NCI-H524 (cell line): ENCODE measurements at places on chromosomes 2 and 18.

DNA sequence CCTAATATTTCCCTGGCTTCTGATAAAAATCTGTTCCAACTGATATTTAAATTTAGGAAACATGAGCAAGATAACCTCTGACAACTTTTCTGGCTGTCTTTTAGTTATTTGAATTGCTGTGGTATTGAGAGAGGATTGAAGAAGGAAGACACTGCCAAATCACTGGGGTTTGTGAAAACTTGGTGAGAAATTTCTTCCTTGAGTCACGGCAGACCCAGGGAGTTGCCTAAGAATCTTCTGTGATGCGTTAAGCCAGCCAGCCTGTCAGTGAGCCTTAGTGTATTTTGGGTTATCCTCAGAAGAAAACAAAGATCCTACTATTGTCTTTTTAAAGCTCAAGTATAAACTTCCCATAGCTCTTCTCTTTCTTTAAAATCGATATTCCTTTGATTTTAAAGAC is 17.5 kb upstream of the DOK6 start:
- DNase-seq: no peak

GRCh38 chr2:78979380-78980151 is 45.9 kb upstream of the REG3G start:
- peak; percentile 17 for DNase-seq

GRCh38 chr2:148282201-148282600 is 261.3 kb downstream of the MBD5 start:
- no peak for DNase-seq

- peak; percentile 80 for DNase-seq
Observed at GRCh38 chr2:109660046-109660860, 46.1 kb downstream of the SOWAHC start.

DNA sequence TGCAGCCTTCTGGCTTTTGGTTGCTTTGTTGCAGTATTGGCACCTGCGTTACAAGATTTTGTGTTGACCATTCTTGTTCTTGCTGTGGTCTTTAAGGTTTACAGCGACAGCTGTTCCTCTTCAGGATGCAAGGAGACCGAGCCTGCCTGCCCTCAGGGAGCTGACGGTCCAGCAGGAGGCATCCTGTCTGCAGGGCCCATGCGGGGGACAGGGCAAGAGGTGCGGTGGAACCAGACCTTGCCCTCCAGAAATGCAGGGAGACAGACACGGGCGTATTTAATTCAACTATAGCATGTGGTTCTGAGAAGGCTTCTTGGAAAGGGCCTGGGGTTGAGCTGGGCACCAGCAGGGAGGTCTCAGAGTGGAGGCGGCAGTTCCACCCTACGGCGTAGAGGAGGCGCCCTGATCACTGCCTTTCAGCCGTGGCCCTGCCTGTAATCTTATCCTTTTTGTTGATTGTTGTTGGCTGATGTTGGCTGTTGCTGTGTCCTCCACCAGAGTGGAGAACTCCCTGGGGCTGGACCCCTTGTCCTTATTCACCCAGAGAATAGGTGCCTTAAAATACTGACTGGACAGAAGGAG is 71.7 kb downstream of the HPCAL1 start:
- no peak for DNase-seq

GRCh38 chr2:165069151-165069550 is 113.8 kb upstream of the SLC38A11 start:
- no peak for DNase-seq

DNA sequence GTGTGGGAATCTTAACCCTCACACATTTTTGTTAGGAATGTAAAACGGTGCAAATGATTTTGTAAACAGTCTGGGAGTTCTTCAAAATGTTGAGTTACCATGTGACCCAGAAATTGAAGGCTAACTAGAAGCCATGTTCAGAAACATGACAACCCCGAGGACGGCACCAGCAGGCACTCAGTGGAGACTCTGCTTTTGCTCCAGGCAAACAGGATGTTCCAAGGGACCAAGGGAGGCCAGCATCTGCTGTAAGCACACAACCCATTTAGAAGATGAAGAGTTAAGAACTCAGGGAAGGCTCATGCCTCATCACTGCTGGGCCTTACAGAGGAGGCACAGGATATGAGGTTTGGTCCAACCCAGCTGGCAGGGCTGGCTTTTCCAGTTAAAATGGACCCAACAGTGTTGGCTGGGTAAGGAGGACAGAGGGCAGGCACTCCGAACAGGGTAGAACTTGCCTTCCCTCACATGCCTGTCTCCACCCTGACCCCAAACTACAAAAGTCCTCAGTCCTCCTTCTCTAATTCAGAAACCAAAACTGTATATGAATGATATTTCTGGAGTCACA is 23.6 kb downstream of the PARD6G start:
- no peak for DNase-seq

GRCh38 chr18:77178559-77178958 is 46.0 kb upstream of the MBP start:
- DNase-seq: no peak

DNA sequence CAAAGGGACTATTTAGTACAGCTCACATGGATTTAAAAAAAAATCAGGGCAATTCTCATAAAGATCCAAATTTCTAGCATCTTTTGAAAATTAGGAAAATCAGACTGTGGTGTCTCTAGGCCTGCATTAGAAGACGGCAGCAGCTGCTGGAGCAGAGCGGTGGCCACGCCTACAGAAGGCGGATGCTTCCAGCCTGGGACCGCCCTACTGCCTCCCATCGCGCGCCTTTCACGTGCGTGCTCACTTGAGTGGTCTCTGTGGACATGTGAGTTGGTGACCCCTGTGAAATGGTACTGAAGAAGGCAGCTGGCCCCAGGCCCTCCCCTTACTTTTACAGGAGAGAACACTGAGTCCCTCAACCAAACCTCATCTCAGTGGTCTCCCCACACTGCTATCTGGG is 15.2 kb upstream of the ZFP36L2 start:
- DNase-seq: no peak

GRCh38 chr2:234818937-234819336 is 132.9 kb upstream of the SH3BP4 start:
- DNase-seq: no peak

- DNase-seq: no peak
Observed at GRCh38 chr2:217107480-217107879, 247.6 kb upstream of the TNP1 start.

DNA sequence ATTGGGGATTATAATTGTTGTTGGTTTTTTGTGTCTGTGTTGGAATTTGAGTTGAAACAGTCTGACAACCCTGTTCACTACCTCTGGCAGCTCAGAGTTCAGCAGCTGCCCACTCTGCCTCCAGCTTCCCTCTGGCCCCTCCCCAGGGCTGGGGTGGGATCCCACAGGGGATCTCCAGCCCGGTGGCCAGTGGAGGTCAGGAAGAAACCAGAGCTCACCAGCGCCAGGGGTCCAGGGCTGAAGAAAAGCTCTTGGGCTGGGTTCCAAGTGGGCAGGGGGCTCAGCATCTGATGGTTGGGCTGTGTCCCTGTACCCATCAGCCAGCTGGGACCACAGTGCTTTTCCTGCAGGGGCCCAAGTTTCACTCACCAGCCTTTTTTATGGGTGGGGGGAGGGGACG is 16.5 kb upstream of the NCL start:
- DNase-seq: no peak
